ENCODE measurements at places on chromosomes 1 and 21.

DNA sequence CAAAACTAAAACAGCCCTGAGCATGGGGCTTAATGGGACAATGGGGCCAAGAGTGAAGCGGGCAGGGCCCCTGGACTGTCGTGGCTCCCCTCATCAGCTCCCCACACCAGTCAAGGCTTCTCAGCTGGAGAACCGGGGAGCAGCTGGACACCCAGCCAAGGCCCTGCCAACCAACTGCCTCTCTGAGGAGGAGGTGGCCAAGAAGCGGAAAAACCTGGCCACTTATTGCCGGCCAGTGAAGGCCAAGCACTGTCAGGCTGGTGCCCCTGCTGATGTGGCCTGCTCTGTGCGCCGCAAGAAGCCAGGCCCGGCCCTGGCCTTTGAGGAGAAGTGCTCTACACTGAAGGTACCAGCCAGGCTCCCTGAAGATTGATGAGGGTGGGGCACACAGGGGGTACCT lies 2.5 kb upstream of the CYB561D1 start:
- no peak for DNase-seq

DNA sequence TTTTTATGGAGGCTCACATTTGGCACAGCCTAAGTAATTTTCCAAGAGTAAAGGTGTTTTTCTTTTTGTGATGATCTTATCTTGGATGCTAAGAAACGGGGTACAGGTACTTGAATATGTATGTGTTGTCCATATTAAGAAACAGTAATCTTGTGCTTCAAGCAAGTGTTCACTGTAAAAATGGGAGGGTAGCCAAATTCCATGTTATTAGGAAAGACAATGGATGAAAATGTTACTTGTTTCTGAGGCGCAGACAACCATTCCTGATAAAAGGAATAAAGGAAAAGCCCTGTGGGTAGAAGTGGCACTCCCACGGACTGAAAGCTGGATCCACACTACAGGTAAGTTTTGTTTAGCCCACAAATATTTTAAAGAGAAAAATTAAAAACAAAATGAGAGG lies 15.6 kb downstream of the C21orf91 start:
- no peak for DNase-seq

DNA sequence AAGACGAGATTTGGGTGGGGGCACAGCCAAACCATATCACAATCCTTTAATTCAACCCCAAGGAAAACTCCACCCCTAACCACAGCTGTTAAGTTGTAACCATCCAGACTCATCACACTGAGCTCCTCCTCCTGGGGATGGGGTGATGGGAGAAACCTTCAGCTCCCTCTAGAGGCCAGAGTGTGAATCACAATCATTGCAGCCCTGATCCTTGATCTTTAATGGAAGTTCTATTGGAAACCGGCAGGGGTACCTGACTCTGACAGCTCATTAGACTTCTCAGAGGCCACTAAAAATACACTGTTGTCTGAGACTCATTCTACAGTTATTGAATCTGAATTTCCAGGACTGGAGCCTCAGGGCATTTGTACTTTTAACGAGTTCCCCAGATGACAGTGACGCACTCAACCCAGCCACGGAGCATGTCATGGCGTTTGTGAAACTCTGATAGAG lies 127.2 kb downstream of the IGSF21 start:
- peak; percentile 8 for DNase-seq

DNA sequence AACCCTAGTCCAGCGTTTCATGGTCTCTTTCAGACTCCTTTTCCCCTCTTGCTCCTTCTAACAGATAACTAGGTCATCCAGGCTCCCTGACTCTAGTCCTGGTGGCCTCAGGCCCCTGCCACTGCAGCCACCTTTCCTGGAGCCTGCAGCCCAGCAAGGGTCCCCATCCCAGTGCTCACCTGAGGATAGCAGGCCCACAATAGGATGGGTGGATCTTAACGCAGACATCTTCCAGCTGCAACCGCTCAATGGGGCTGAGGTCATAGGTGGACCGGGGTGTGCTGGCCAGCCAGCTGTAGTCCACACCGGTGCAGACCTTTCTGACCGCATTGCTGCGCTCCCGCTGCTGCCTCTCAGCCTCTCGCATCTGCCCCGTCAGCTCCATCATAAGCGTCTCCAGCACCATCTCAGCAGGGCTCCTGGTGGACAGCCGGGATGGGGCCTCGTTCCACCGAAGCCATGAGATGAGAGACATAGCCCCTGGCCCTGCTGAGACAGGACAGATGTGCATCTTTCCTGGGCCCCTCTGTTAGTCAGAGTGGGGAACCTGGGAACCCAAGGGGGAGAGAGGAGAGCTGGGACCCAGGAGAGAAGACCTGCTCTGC lies 10.9 kb downstream of the RD3 start:
- no peak for DNase-seq

DNA sequence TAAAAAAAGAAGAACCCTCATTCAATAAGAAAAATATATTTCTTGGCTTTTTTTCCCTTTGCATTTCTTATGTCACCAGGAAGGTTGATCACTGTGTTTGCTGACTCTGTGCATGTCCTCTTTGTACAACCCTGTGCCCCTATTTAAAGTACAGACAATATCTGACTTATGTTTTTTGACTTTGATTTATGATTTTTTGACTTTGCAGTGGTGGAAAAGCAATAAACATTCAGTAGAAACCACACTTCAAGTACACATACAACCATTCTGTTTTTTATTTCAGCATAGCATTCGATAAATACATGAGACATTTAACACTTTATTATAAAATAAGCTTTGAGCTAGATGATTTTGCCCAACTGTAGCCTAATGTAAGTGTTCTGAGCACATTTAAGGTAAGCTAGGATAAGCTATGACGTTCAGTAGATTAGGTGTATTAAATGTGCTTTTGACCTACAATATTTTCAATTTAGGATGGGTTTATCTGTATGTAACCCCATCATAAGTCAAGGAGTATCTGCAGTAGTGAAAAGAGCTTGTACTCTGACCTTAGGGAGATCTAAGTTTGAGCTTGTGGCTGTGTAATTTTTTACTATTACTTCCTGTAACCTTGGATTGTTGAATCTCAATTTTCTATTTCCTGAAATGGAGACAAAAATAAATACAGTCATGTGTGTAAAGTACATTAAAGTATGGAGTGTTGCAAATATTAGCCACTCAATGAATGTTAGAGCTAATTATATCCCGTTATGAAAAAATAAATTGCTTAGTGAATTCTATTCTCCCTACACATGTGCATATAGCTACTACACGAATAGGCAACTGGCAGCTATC lies 1.2 kb downstream of the RNASEL start:
- no peak for DNase-seq
